Thoracic aorta (tissue), 2 donors: ENCODE measurements at places on chromosomes 12 and 14. TPM values are rescaled to one million over a fixed set of nuclear protein-coding genes. Genes with fewer than 3 reads are reported as not detected.

MMP19 gene
- 85.0 TPM for total RNA-seq

DNA sequence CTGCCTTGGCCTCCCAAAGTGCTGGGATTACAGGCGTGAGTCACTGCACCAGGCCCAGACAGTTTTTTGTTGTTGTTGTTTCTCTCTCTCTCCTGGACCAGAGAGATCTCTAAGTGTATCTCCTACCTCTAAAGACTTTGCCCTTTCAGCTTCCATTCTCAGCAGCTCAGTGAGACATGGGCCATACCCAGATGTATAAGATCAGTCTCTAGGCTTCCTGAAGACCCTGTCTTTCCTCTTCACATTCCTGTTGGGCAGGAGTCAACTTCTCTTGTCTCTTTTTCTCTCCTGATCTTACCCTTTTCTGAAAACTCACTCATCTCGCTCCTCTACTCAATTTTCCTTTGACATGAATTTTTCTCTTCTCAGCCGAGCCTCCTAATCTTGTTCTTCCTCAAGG lies 42.0 kb downstream of the KCNK13 start:
- H3K27me3 ChIP-seq: no peaks in the 10 kb centered on the region
- H3K36me3 ChIP-seq: no peaks in the 10 kb centered on the region
- no peak for DNase-seq
- no peaks in the 10 kb centered on the region for H3K4me1 ChIP-seq
- H3K4me3 ChIP-seq: no peak overlapping the region

- H3K36me3 ChIP-seq: no peaks in the 10 kb centered on the region
- H3K4me3 ChIP-seq: no peak overlapping the region
- no peaks in the 10 kb centered on the region for H3K4me1 ChIP-seq
- no peaks in the 10 kb centered on the region for H3K27me3 ChIP-seq
- DNase-seq: no peak
- no peak overlapping the region for H3K27ac ChIP-seq
Measured at GRCh38 chr12:25469861-25470260, 83.2 kb downstream of the LMNTD1 start.

GRCh38 chr12:78395961-78396360 lies 468.6 kb upstream of the SYT1 start:
- no peak overlapping the region for H3K4me3 ChIP-seq
- H3K27ac ChIP-seq: no peak overlapping the region
- no peaks in the 10 kb centered on the region for H3K36me3 ChIP-seq

DNA sequence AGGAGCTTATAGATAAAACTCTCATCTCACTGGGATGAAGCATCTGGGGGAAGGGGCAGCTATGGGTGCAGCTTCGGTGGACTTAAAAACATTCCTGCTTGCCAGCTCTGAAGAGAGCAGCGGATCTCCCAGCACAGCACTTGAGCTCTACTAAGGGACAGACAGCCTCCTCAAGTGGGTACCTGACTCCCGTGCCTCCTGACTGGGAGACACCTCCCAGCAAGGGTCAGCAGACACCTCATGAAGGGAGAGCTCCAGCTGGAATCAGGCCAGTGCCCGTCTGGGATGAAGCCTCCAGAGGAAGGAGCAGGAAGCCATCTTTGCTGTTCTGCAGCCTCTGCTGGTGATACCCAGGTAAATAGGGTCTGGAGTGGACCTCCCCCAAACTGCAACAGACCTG lies 345.2 kb upstream of the SYT1 start:
- H3K4me1 ChIP-seq: no peaks in the 10 kb centered on the region
- no peak overlapping the region for H3K27ac ChIP-seq
- H3K4me3 ChIP-seq: no peak overlapping the region
- no peak for DNase-seq
- no peaks in the 10 kb centered on the region for H3K36me3 ChIP-seq

- H3K36me3 ChIP-seq: peaks cover 38% of the 10 kb centered on the region
- H3K4me3 ChIP-seq: no peak overlapping the region
- DNase-seq: no peak
- H3K4me1 ChIP-seq: peaks cover 44% of the 10 kb centered on the region
- H3K27me3 ChIP-seq: no peaks in the 10 kb centered on the region
- peak overlapping the region; percentile 81 for H3K27ac ChIP-seq
Measured at GRCh38 chr12:10715491-10715890, 7.6 kb downstream of the YBX3 start.
